Activated naive CD8-positive, alpha-beta T cell treated with anti-CD3 and anti-CD28 coated beads, Interleukin-2, amount 10 ng/mL, durations not matched to agents 7 days and 5 days (primary cell): ENCODE measurements at places on chromosomes 5 and 9. TPM values are rescaled to one million over a fixed set of nuclear protein-coding genes. Genes with fewer than 3 reads are reported as not detected.

IL9 gene
- total RNA-seq, result not detected

SLC25A2 gene
- total RNA-seq, result 0.99 TPM

MUSK gene
- total RNA-seq, result not detected

ZDHHC11 gene
- total RNA-seq, result 12.8 TPM

CFAP90 gene
- not detected for total RNA-seq

OR2Y1 gene
- not detected for total RNA-seq
